Brain microvascular endothelial cell (primary cell): ENCODE measurements at places on chromosomes 1 and 21.

GRCh38 chr1:12249181-12249580, 19.4 kb downstream of the VPS13D start:
- peak; percentile 27 for DNase-seq

- DNase-seq = no peak
Measured at GRCh38 chr1:87305151-87305550, 23.5 kb upstream of the LMO4 start.

- no peak for DNase-seq
Measured at GRCh38 chr1:67923074-67923473, 89.8 kb upstream of the GNG12 start.

DNA sequence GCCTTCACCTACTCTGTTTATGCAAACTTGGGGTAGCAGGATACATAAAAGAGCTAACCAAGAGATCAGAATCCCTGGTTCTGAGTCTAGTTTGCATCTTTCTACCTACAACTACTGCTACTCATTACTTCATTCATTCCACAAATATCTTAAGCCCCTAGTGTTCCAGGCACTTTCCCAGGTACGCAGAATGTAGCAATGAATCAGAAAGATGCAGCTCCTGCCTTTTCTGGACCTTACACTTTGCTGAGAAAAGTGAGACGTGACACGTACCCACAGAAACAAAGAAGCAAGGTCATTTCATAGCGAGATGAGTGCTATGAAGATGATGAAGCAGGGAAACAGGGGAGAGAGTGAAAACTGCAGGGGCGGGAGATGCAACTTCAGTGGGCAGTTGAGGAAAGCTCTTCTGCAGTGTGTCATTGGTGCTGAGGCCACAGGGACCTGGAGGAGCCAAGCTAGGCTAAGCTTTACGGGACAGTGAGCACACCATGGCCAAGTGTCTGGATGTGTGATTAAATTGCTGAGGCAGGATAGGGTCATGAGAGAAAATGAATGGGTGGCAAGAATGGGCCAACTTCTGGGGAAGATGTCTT, 167.9 kb downstream of the TNFSF18 start:
- DNase-seq = no peak

- DNase-seq = no peak
Measured at GRCh38 chr1:22741118-22741517, 30.5 kb downstream of the EPHB2 start.

- DNase-seq = no peak
Measured at GRCh38 chr1:197471248-197471985, 203.4 kb downstream of the CRB1 start.

DNA sequence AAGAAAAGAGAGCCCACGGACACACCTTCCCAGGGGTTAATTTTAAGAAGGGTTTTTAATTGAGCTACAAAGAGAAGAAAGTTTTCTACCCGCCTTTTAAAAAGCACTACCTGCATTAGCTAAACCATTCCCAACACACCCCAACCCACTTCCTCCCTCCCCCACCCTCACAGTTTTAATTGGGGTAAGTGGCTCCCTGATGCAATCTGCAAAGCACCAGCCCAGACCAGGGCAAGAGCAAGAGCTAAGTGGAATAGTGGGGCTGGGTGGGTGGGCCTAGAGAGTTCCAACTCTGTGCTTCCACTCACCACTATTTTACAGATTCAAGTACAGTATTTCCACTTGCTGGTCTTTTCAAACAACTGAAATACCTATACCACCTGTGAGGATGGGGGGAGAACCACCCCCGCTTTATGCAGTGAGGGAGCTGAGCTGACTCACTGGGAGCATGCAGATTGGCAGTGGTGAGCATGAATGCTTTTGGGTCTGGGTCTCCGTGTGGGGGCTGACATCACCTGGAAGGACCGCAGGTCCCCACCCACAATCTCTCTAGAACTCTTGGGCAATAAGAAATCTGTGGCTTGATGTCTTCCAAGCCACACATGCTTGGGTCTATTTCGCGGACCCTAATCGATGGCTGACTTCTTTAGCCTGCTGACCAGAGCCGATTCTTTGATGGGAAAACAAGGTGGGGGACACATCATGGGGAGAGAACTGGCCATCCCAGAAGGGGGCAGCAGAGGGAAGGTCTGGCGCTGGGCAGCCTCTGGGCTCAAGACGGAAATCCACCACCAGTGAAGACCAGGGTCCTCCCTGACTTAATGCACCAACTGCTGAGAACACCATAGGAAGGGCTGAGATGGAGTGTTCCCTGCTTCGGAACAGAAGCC, 95.5 kb downstream of the SSBP3 start:
- DNase-seq = peak; percentile 43

DNA sequence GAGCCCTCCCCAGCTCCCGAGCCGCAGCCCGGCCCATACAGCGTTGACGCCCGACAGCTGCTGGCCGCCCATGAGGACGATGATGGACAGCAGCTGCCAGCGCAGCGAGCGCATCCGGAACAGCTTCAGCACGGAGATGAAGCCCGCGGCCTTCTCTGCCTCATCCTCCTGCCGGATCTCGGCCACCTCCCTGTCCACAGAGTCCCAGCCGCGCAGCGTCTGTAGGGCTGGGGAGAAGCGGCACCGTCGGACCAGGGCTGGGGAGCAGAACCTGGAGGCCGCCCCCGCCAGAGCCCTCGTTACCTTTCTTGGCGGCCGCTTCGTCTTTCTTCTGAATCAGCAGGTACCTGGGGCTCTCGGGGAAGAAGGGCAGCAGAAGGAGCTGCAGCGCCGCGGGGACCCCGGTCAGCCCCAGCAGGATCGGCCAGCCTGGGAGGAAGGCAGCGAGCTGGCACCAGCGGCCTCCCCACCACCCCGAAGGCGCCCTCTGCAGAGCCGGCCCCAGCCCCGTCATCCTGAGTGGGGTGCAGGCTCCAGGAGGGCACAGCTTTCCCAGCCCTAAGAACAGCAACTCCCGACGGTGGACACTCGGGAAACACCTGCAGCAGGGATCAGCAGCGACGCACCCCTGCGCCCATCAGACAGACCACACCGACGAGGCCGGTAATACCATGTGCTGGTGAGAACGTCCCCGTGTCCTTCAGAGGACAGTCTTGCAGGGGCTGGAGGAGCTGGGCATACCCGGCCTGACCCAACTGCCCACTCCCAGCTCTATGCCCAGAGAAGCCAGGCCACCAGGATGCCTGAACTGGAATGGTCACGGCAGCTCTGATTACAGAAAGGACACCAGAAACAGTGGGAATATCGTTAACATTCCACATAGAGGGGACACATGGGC, 13.8 kb upstream of the SLC2A7 start:
- no peak for DNase-seq

GRCh38 chr1:206826394-206826793, 39.0 kb upstream of the IL20 start:
- no peak for DNase-seq
